SK-N-MC (cell line): ENCODE measurements at places on chromosomes 5 and 9.

- DNase-seq = no peak
These were observed 39.8 kb downstream of the ASS1 start for GRCh38 chr9:130484362-130485072.

DNA sequence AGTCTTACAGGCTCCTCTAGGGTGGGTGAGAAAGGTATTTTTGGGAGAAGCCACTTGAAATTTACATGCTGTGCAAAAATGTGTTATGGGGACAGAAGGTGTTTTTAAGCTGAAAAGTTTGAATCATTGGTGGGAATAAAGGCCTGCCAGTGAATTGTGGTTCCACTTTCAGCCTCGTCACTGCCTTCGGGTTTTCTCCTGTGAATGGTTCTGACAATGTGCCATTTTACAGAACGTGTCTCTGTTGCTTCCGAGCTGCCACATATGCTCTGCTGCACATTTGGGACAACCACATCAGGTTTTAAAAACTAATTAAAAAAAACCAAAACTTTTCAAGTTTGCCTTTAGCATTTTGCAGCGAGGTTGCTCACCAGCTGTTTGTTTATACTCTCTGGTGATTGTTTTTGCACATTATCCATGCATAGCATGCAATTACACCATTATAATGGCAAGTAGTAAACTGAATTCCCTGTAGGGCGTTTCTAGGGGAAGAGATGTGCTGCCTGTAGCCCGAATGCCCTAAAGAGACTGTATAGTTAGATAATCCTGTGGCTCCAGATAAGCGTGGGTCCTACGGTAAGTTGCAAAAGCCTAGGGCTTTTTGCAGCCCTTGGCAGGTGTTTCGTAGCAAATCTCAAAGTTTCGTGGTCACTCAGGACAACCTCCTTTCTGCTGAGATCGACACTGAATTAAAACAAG is 40.1 kb upstream of the SUB1 start:
- no peak for DNase-seq

DNA sequence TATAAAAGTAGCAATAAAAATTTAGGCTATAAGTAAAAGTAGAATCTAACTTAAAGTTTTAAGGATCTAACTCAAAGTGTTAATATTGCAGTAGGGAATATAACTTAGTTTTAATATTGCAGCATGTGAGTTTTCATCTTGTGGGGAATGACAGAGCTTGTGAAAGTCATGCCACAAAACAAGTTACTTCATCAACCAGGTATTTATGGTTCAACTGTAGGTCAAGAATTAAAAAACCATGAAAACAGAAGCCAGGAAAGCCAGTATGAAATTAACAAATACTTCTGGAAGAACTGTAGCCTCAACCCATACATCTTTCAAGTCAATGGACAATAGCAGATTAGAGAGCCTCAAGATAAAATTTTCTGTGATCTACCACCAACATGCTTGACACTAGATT is 19.0 kb downstream of the HMGCS1 start:
- no peak for DNase-seq

- DNase-seq = peak; percentile 70
These were observed 1011.5 kb upstream of the NUDT12 start for GRCh38 chr5:104573949-104574709.

GRCh38 chr9:27427272-27427643 is 96.8 kb upstream of the IFNK start:
- no peak for DNase-seq

- DNase-seq = no peak
These were observed 172.2 kb downstream of the CCDC192 start for GRCh38 chr5:127875235-127876021.

- DNase-seq = no peak
These were observed 7.9 kb downstream of the ISL1 start for GRCh38 chr5:51391175-51391574.

DNA sequence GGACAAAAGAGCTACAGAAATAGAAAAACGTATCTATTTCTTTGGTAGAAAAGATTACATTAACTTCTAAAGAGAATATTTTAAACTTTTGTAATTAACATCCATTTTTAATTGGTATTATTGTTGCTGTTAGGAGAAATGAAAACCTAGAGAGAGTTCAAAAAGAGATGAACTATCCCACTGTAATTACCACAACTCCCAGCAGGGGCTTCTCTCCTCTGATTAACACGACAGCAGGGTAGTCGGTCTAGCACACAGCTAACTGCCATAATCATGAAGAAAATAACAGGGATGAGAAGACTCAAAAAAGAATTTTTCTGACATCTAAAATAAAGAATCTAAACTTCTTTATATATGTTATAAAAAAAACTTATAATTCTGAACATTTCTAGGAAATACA is 86.2 kb upstream of the CDH9 start:
- DNase-seq = no peak

GRCh38 chr9:111597852-111598732 is 1.4 kb downstream of the PTGR1 start:
- DNase-seq = no peak

DNA sequence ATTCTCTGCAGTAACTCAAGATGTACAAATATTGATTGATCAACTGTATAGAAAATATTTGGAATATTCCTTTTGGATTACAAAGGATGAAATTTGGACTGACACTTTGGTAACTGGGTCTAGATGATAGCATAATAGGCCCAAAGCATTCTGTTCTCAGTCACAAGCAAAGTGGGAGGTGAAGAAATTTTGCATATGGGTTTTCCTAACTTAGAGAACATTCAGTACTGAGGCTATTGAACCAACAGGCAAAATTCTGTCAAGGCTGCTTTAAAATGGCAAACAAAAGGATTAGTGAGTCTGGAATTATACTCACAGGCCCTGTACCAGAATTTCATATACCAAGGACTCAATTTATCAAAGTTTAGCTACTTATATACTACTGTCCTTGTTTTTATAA is 1020.6 kb downstream of the TLE4 start:
- DNase-seq = no peak

GRCh38 chr5:125713109-125713805 is 710.0 kb upstream of the GRAMD2B start:
- no peak for DNase-seq

DNA sequence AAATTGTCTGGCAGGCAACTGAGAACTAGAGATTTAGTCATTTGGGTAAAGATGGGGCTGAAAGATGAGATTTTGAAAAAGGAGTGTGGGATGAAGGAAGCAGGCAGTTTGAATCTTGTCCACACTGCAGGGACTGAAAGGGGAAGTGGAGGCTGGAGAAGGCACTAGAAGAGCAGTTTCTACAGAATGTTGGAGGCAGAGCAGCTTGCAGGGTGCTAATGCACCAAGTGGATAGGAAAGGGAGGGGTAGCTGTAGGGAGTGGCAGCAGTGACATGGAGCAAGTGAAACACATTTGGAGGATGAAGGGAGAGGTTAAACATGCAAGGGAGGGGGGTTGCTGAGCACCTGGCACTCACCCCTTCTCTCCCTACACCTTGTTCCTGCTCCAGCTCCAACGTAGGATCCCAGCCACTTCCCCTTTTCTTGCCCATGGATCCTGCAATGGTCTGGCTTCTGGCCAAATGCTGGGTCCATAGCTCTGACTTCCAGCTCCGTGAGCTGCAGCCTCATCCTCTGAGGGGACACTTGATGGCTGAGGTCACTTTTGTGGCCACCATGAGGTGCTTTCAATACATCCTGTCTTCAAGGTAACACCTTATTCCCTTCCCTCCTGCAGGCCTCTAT is 30.0 kb upstream of the FGD3 start:
- DNase-seq = no peak

DNA sequence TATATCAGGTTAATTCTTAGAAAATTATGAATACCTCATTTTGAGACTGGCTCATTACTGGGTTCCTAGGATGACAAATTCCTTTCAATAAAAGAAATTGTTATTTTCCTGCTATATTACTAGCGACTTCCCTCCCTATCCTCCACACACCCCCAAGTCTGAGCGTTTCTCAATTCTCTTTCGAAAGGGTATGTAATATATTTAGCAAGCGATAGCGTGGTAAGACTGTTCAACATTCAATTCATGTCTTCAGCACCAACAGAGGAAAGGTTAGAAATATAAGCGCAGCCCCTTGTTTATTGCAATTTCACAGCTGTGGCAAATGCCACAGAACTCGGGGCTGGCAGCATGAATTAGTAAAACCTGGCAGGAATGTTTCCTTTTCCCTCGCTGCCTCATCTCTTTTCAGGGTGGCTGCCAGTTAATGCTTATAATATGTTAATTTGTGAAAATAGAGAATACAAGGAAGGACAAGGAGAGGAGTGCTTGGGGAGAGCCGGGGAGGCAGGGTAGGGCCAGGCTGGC is 152.7 kb upstream of the TBCA start:
- no peak for DNase-seq

- DNase-seq = no peak
These were observed 565.5 kb downstream of the ZNF608 start for GRCh38 chr5:124180875-124181461.

DNA sequence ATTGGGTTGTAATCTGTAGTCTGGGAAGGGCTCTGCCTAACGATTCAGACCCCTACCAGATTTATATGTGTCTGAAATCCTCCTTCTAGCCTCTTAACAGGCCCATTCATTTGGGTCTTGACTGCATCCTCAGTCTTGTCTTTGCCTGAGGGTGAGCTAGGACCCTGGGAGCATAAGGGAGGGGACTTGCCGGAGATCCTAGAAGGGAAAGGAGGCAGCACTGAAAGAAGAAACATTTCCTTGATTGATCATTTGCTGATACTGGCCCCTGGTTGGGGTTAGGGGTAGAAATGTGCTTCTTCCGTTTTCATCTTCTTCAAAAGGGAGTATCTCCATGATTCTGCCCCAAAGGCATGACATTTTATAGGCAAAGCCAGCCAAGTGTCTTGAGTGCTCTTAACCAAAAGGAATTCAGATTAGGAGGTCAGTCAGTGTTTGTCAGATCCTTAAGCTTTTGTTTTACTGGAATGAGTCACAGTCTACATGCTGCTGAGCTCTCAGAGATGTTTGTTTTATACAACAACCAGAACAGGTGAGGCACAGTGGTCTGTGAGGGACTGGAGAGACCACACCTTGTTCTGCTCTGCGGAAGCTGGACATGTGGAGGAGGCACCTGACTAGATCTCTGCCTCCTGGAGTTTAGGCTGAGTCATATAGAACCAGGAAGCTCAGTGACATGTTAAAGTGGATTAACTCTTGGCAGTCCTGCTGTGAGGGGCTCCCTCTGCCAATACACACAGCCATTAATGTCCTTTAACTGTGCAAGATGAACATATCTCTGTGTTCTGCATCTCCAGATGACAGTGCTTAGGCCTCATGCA is 37.7 kb downstream of the PCDHAC2 start:
- DNase-seq = peak; percentile 14

GRCh38 chr5:14726066-14726838 is 61.7 kb downstream of the OTULIN start:
- DNase-seq = no peak

DNA sequence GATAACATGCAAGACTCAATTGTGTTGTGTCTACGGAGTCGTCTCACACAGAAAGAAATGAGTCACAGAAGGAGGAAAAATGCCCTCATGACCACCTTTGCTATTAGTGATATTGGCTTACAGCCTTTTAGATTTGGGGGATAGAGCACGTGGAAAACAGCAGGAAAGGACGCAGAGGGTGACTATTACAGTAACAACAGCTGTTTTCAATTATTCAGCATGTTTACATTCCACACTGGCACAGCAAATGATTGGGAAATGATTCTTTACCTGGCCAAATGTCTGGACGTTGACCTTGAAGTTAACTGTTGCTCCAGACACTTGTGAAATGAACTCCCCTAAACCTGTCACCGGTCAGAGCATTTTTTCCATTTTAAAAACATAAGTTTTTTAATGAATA is 46.8 kb downstream of the APTX start:
- no peak for DNase-seq

- no peak for DNase-seq
These were observed 76.3 kb upstream of the PTGER4 start for GRCh38 chr5:40603378-40603777.

GRCh38 chr5:176768174-176768970 is 42.0 kb upstream of the UNC5A start:
- DNase-seq = no peak

GRCh38 chr9:8282535-8282934 is 483.0 kb upstream of the DMAC1 start:
- DNase-seq = no peak

DNA sequence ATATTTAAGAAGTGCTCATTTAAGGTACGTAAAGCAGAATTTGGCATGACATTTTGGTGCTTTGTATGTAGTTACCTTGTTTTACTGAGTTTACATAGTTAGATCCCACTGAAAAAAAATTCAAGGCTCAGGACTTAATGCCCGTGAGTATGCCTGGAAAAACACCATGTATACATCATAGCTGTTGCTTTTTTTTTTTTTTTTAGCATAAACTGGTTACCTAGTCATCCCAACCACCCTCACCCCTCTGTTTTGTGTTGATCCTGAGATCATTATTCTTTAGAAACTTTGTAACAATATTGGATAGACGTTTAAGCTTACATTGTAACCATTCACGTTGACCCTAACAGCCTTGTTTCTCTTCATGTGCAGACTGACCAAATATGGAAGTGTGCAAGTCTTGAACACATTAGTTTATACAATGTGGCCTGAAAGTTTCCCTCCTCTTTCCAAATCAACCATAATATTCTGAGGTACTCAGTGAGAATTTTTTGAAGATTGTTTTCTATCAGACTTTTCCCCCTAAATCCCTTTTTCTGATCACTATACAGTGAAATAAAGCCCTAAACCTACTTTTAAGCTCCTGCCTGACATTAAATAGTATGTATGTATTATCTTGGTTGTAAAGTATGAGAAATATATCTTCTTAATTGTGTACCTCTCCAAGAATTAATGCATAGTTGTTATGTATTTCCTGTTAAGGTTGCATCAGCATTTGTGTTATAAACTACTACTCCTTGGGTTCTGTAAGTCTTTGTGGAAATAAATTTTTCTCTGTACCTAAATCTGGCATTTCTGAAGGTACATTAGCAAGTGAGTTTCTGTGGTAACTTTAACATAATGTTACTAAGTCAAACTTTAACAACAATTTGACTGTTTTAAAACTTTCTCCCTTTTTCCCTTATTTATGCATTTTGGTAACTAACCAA is 4.4 kb downstream of the RABGAP1 start:
- peak; percentile 57 for DNase-seq

- DNase-seq = no peak
These were observed 1.2 kb downstream of the DPYSL3 start for GRCh38 chr5:147508711-147509040.

DNA sequence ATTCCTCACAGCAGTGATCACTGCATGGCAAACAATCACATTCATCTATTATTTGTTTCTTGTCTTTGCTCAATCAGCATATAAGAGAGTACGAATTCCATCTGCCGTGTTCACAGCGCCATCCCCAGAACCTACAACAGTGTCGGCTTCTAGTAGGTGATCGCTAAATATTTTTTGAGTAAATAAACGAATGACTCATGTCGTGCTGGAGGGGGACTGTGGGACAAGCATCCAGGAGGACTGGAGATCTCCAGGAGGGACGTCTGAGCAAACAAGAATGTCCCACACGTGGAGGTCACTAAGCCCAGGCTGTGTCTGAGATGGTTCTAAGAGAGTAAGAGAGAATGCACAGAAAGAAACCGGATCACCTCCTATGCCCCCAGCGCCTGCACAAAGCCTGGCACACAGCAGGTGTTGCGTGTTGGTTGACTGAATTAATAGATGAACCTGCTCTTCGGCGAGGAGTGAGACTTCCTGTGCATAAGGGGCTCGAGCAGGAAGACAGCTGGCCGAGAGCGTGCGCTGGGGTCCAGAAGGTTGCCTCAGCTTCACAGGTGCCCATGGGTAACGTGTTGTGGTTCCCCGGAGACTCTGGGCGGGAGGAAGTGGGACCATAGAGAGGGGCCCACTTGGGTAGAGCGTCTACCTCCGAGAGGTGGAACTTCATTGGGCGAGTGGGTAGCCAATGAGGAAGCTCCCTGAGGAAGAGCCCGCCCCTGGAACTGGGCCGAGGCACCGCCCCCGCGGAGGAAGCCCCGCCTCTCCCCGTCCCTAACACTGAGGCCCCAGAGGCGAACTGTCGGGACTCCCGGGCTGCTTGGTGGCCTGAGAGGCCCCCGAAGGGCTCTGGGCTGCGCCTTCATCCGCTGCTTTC is 193.0 kb downstream of the MELK start:
- DNase-seq = peak; percentile 77
